Activated T-cell treated with anti-CD3 and anti-CD28 coated beads for 48 hours (primary cell): ENCODE measurements at places on chromosomes 6 and 20.

GRCh38 chr6:6901205-6901719, 206.5 kb upstream of the RREB1 start:
- no peak for DNase-seq

DNA sequence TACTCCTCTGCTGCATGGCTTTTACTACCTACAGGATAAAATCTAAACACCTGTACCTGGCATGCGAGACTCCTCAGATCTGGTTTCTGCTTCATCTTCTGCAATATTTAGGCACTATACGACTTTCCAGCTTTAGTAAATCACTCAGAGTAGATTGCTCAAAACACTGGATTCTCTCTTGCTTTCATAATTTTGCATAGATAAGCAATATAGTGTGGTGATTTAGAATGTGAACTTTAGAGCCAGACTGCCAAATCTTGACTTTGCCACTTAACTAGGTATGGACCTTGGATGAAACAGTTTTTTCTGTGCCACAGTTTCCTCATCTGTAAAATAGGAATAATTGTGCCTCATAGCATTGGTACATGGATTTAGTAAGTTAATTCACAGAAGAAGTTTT, 28.9 kb downstream of the CEP57L1 start:
- no peak for DNase-seq

- no peak for DNase-seq
Observed at GRCh38 chr20:48787861-48788375, 39.9 kb downstream of the PREX1 start.

DNA sequence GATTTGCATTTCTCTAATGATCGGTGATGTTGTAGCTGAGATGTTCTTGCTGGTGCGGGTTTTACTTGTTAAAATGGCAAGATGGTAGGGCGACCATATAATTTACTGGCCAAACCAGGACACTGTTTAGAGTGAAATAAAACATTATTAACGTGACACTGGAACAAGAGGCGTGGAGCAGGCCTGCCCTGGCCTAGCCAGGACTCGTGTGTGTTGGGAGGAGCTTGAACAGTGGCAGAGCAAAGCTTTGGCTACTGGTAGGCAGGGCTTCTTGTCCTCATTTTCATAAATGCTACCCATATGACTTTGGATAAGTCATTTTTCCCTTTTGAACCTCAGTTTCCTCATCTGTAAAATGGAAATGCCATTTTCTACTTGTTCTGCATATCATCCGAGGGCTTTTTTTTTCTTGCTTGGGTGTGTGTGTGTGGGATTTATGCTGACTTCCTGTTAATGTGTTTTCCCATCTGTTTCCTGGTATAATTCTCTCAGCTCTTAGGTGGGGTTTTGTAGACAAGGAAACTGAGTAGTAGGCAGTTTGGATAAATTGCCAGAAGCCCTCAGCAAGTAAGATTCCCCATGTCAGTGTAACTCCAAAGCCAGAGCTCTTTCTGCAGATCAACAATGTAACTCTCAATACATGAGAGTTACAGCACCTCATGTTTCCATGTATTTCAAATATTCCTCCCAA, 81.7 kb downstream of the TOX2 start:
- DNase-seq: no peak

- DNase-seq: no peak
Observed at GRCh38 chr6:126131246-126131645, 144.9 kb downstream of the TRMT11 start.

GRCh38 chr6:41675992-41676391, 37.7 kb downstream of the MDFI start:
- no peak for DNase-seq

- peak; percentile 4 for DNase-seq
Observed at GRCh38 chr6:95431637-95432228, 145.6 kb upstream of the MANEA start.

- DNase-seq: no peak
Observed at GRCh38 chr20:40763646-40764295, 74.7 kb upstream of the MAFB start.

GRCh38 chr6:30763618-30764489, 19.5 kb upstream of the IER3 start:
- DNase-seq: no peak

DNA sequence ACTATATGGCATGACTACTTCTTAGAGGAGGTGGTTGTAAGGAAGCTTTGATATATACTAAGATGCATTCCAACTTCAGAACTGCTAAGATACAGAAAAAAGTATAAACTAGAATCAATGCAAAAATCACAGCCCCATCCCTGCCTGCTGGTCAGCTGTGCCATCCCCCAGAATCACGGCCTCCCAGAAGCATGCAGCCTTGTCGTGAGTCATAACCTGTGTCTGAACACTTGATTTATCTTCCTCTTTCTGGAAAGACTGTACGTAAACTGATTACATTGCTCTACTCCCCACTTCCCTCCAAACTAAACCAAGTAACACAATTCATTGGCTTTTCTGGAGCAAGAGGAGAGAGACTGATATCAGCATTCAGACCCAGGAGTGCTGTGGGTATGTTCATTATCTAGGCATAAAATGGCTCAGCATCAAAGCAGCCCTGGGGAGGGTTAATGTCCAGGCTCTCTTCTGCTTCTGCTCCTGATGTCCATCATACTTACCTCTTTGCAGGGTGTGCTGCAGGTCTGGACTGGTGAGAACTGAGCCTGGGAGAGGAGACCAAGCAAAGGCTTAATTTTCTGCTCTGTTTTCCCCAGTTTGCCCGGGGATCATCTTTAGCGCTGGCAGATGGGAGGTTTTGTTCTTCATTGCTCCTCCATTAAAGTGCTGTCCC, 18.4 kb downstream of the SCP2D1 start:
- no peak for DNase-seq

DNA sequence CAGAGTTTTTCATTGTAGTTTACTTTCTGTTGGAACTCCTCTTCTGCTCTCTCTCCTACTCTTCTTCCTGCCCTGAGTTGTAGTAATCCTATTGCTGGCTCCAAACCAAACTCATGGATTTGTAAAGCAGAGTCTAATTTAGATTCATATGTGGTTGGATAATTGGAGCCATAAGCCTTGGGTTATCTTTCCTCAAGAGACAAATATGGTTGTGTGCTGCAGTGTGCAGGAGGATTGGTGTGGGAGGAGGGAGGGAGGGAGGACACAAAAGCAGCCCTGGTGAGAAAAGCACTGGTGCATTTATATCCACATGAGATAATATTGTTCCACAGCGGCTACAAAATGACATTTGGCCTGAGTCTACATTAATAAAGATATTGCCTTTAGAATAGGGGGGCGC, 4.2 kb downstream of the HLA-G start:
- no peak for DNase-seq

- no peak for DNase-seq
Observed at GRCh38 chr6:154514481-154514880, 4.0 kb upstream of the CNKSR3 start.
